Astrocyte of the cerebellum (primary cell): ENCODE measurements at places on chromosomes 5 and 9.

DNA sequence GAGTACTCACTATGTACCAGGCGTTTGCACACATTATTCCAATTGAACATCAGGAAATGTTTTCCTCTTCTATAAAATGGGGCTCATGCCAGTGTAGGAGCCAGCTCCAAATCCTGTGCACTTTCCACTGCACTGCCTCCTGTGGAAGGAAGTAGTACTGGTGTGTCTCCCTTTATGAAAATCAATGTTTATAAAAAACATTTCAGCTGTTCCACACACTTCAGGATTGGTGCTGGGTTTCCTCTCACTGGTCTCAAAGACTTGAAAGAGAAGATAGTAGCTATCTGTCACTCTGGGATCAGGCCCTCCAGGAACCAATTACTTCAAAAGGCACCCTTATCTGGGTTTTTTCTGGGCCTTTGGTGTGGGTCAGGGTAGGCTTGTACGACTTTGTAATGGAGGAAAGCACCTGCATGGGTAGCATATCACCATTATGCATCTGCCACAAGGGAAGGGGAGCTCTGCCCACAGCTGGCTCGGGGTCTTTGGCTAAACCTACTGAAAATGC lies 32.5 kb downstream of the RAB14 start:
- no peak for DNase-seq

DNA sequence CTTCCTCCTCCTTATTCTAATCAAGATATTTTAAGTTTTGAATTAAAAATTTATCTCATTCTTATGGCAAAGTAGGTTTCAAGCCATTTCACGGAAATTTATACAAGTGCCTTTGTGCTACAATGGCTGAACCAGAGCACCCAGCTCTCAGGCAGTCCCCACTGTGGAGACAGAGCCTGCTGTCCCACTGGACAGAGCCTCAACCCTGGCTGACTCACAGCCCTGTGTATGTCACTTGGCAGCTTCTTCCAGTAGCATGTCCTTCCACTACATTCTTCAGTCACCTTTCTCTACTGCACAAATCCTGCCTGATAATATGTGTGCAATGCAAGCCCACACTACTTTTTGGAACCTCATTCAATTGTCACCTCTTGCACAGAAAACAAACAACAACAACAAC lies 253.1 kb downstream of the PDE4D start:
- DNase-seq, result no peak

- no peak for DNase-seq
These were observed 12.4 kb downstream of the LHX3 start for GRCh38 chr9:136192289-136193126.

DNA sequence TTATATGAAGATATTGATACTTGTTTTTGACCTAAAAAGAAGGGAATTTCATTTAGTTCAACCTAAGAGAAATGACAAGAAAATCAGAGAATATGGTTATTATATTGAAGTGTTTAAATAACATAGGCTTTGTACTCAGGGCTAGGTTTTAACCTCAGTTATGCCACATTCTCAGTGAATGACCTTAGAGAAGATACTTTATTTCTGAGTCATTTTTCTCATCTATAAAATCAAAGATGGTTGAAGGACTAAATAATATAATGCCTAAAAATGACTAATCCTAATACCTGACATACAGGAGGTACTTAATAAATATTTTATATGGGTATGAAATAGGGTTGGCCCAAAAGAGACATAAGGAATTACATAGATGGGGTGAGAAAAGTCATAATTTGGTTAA lies 32.3 kb downstream of the DIMT1 start:
- no peak for DNase-seq

DNA sequence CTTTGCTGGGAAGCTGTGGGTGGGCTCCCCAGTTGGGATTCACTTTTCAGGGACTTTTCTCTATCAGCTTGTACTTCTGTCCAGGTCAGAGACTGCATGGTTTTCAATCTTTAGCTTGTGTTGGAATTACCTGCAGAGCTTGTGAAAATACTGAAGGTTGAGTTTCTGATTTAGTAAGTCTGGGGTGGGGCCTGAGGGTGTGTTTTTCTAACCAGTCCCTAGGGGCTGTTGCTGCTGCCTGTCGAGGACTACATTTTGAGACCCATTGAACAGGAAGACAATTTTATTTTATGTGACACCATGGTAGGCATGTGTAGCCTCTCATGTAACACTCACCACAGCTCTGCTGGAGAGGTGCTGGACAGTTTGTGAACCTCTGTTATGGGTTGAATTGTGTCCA lies 14.7 kb upstream of the MLANA start:
- no peak for DNase-seq

DNA sequence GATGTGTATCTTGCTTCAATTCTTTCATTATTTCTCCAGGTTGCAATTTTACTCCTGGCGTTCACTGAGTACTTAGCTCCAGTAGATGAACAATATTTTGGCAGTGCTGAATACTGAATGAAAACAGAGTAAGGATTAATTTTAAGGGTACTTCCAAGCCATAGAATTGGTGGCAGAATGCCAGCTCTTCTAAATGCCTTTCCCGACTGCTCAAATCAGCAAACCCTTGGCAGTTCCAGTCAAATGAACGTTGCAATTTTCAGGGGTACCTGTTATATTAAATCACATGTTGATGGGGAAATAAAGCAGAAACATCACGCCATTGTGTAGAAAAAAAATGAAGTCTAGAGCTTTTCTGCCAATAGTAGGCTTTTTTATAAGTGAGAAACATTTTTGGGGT lies 282.4 kb upstream of the RPS23 start:
- no peak for DNase-seq

- DNase-seq, result peak; percentile 55
These were observed 244.2 kb upstream of the PIK3R1 start for GRCh38 chr5:67971223-67971830.

DNA sequence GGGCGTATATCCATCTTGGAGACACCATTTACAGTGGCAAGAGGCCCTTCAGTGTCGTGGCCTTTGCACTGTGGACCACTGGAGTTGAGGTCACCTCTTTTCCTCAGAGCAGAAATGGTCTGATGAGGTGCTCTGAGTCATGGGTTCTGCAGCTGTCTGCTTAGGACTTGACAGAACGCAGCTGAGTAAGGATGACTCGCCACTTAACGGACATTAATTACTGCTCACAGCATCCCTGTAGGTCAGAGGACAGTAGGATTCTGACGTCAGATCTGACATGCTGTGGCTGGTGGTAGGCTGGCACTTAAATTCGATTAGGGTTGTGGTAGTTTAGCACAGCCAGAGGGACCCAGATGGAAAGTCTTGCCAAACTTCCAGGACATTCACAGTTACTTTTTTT lies 479.4 kb downstream of the DMAC1 start:
- peak; percentile 36 for DNase-seq

DNA sequence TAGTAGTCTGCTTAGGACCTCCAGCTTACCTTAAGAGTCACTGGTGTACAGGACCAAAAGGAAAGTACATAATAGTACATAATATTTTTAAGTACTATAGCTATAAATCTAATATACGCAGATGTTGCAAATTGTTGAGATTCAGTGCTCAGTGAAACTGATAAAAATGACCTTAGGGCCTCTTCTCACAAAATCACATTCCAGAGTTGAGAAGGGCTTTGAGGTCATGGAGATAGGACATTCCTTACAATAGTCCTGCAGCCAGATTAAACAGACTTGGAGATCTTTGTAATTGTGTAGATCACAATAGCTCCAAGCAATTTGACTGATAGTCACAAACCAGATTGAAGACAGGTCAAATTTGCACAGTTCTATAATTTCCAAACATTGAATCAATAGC lies 37.7 kb upstream of the PCSK1 start:
- DNase-seq, result no peak

GRCh38 chr9:118630931-118631595 lies 738.2 kb downstream of the BRINP1 start:
- no peak for DNase-seq

DNA sequence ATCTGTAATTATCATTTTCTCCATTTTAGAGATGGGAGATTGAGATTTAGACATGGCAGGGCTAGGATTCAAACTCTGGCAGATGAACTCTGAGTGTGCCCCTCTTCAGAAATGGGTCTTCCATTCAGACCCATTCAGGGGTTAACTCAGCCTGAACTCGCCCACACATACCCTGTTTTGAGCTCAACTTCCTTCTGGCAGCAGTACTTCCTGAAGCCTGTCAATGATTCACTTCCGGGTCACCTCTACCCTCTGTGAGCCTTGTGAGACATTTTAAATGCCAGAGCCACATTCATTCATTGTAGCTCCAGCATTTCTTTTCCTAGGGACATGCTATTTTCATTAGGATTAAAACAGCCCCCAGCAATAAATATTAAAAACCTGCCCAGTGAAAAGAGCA lies 209.3 kb upstream of the SLC24A2 start:
- no peak for DNase-seq

DNA sequence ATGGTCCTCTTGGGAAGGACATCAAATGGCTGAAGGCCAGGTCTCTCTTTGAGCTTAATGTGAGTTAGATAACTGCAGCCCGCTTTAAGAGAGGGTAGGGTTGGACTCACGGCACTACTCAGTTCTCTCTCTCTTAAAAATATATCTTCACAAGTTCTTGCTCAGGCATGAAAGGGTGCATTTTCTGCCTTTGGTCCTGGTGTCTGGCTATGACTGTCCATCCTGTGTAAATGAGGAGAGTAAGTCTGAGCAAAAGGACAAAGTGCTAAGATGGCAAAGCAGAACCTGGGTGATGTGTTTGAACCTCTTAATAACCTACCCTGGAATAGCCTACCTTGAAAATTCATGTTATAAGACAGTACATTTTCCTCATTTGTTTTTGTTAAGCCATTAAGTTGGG lies 293.4 kb downstream of the PDE4D start:
- no peak for DNase-seq

DNA sequence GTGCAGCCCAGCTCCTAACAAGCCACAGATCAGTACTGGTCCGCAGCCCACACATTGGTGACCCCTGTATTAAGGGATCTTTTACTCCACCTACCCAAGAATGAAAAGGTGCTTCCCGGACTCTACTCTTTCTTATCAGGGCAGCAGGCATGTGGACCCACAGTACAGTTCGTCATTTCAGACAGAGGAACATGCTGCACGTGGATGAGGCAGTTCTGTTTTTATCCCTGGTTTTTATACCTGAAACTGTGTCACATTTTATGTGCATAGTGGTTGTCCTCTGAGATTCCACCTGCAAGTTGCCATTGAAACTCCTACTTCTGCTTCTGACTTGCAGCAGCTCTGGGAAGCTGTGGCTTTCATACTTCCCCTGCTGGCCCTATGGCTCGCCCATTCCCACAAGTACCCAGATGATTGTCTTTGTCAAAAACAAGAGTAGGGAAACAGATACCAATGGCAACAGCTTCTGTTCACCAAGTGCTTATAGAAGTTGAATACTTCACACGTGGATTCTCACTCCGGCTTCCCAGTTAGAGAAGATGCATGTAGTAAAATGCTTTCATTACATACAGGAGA lies 208.0 kb downstream of the TRIO start:
- DNase-seq, result no peak

DNA sequence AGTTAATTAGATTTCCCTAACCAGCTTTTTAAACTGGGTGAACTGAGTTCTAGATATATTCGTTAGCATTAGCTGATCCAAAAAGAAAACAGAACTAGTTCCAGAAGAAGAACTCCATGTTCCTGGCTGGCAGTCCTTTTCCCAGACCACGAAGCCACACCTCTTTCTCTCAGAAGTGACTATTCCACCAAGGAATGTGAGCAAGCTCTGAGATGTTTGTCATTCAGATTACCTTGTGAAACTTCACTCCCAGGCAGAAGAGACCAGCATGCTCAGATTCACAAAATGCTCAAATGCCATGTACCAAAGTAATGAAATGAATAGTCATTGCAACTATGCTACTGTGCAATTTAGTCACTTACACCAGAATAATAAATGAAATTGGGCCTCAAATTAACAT lies 4.4 kb upstream of the SSBP2 start:
- DNase-seq, result peak; percentile 80

DNA sequence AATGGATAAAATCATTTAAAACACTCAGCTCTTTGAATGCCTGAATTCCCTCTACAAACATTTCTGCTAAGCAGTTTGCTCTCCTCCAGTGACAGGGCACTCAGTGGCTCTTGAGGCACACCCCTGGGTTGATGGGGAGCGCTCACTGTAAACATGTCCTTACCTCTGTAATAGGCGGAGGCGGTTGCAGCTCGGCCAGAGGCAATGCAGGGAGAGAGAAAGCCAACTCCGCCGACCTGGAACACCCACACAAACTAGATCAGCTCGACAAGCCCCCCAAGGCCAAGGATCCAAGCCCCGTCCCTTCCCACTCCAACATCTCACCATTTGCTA lies 329 bp downstream of the CDC23 start:
- no peak for DNase-seq

GRCh38 chr5:56409331-56410190 lies 176.4 kb upstream of the ANKRD55 start:
- DNase-seq, result peak; percentile 20

DNA sequence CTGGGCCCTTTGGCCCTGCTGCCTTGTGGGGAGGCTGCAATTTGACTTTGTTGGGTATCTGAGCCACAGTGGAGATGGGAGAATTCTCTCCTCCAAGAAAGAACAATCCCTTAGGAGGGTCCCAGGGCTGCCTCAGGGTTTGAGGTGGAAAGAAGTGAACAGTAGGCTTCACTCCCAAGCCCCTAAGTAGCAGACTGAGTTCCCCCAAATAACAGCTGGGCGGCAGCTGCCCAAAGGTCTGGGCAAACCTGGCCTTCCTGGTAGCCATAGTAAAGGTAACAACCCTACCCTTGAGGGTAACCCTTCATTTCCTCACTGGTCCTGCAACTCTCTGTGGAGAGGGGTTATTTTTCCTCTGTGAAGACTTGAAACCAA lies 746 bp downstream of the RGS3 start:
- no peak for DNase-seq

GRCh38 chr9:92608909-92609445 lies 61.0 kb downstream of the IPPK start:
- no peak for DNase-seq

DNA sequence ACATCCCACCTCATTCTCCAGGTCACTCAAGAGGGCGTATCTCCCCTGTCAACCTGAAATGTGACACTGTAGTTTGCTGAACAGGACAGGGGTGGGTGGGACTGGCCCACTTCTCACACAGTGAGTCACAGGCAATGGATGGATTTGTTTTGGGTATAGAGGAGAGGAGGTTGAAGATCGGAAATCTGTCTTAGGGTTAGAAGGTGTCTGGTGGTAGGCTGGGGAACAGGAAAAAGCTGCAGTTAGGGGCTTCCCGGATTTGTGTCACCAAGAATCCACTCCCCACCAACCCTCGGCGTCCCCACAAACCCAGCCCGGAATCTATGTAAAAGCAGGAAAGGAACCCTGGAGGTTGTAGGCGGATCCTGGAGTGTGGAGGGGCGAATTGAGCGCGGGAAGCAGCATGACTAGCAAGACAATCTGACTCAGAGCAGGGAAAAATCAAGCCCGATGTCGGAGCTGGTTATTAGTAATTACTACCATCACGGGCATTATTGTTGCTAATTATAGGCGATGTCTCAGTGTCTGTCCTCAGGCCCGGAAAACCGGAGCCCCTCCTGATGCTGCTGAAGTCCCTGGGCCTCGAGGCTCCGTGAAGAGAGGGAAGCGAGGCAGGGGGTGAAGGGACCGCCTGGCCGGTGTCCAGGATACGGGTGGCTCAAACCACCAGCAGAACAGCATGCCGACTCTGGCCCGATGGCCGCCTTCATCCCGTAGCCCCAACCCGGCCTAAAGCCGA lies 1.7 kb upstream of the IRX1 start:
- DNase-seq, result no peak
